Activated CD4-positive, CD25-positive, alpha-beta regulatory T cell treated with anti-CD3 and anti-CD28 coated beads, Interleukin-2, amount 50 U/mL, for 16 hours (primary cell): ENCODE measurements at places on chromosomes 12 and 14.

DNA sequence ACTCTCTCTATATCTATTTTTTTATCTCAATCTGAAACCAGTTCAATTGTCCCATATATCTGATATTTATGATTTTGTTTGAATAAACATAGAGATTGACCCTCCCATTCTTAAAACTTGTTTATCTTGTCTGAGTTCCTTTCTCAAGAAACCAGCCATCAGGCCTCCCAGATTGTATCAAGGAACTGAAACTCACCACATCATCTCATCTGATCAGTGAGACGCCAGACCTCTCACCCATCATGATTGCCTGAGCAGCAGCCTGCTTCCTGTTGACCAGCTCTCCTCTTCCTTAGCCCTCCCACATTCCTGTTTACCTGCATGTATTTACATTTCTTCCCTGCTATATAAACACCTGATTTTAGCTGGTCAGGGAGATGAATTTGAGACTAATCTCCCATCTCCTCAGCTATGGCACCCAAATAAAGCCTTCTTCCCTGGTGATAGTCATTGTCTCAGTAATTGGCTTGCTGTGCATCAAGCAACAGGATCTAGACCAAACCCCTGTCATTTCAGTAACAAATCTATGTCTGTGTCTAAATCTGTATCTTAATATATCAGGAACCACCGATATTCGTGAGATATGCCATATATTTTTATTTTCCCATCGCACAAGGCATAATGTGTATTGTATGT, 323.6 kb downstream of the TMTC2 start:
- DNase-seq, result no peak

DNA sequence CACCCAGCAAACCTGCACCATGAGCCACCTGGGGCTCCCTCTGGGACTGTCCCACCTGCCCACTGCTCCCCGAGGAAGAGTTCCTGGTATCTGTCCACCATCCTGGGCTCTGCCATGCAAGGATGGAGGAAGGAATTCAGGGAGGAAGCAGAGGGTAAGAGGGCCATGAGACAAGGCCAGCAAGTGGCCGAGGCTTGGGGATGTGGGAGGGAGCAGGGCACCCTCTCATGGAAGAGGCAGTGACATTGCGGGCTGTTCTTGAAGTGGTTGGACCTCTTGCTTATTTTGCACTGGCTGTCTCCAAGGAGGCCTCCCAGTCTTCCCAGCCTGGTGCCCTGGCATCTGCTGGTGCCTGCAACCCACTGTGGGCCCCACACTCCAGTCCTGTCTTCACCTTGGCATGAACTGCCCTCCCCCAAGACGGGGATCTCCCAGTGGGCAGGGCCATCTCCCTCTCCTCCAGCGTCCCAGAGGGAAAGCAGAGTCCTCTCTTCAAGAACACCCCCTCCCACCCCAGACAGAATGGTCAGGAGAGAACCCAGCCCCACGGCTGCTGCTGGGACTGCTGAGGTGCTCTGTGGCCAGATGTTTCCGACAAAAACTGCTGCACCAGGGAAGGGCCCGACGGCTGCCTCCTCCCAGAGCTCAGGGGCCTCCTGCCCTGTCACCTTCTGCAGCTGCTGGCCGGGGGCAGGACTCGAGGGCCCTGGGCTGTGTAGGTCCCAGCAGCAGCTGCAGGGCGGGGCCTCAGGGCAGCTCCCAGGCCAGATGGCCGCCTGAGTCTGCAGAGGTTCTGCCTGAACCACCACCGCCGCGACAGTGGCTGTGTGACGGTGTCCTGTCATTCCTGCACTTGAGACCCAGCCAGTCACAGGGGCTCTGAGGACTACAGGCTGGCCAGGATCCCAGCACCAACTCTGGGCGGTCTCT, 1.8 kb upstream of the AKT1 start:
- DNase-seq, result no peak

- no peak for DNase-seq
These were observed 223.7 kb downstream of the ZFP36L1 start for GRCh38 chr14:68568907-68569897.

DNA sequence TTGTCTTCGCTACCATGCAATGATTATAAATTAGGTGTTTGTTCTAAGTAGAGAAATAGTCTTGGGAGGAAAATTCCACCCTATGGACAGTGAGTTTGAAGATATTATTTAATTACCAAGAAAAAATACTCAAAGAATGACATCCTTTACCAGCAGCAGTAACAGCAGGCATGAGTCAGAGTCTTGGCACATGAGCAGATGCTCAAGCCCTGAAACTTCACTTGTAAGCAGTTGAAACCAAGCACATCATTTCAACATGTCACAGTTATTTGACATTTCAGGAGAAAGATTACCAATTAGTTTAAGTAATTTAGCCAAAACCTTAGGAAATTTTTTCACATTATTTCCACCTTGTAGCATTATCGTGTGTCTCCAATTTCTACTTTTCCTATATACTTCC, 99.2 kb downstream of the C12orf50 start:
- DNase-seq, result no peak

DNA sequence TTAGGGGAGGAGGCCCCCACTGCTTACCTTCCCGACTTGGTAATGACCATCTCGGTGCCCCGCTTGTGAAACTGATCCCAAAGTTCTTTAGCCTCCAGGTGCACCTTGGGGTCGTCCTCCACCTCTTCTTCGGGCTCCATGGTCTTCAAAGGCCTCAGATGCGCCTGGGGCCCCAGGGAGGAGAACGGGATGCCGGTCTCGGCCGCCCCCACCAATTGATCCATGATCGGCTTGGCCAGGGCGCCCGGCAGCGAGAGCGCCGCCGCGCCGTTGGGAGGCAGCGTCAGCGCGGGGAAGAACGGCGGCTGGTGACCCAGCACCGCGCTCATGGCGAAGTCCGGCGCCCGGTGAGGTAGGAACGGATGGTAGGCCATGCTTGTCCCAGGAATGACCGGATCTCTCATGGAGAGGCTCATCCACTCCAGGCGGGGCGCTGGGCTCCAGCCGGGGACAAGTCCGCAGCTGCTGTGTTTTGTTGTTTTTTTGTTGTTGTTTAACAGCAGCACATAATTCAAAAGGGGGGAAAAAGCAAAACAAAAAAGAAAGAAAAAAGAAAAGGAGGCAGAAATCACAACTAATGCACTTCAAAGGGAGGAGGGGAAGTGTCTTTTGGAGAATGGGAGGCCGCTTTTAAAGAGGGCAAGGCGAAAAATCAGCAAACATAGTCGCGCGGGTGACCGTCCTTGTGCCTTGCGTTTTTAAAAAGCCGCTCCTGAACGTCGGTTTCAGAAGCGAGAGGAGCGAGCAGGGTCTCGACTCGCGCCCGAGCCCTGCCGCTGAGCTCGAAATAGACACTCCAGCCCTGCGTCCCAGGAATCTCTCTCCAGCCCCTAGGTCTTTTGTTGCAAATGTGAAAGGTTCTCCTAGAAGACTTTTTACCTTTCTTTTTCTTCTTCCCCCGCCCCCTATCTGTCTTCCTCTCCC, 928 bp downstream of the TBX3 start:
- DNase-seq, result no peak

GRCh38 chr12:113075137-113075683, 18.7 kb downstream of the DTX1 start:
- no peak for DNase-seq

DNA sequence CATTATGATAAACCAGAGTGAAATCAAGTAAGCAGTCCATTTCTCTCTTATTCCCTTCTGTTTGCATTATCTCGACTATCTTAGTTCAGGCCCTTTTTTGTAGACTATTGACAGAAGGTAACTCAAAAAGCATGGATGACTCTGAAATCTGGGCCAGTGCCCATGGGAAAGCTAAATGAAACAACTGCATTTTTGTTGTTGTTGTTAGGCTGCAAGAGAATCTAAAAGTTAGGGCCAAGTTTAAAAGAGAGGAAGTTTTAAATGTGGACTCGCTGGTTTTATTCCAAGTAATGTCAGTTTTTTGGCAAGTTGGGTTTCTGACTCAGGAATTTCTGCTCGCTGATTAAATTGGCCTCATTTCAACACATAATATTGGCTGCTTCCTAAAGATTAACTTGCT, 201.1 kb downstream of the PIK3C2G start:
- DNase-seq, result no peak

GRCh38 chr14:50822501-50823042, 8.4 kb downstream of the NIN start:
- no peak for DNase-seq
